ENCODE measurements at places on chromosomes 13 and 19.

DNA sequence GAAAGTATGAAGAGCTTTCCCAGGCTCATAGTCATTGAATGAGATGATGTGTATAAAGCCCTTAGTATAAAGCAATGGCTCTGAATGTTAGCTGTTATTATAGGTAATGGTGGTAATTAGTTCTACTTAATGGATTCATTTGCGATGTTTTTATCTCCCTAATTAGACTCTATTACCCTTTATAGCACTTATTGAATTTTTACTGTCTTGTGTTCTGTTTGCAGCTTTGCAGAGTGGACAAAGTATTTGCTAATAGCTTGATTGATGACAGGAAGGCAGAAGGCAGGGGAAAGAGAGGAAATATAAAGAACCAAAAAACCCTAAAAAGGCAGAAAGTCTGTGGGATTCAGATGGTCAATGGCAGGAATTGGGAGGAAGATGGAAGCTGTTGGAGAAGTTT, 524.4 kb upstream of the SPRY2 start:
- no peak for DNase-seq

DNA sequence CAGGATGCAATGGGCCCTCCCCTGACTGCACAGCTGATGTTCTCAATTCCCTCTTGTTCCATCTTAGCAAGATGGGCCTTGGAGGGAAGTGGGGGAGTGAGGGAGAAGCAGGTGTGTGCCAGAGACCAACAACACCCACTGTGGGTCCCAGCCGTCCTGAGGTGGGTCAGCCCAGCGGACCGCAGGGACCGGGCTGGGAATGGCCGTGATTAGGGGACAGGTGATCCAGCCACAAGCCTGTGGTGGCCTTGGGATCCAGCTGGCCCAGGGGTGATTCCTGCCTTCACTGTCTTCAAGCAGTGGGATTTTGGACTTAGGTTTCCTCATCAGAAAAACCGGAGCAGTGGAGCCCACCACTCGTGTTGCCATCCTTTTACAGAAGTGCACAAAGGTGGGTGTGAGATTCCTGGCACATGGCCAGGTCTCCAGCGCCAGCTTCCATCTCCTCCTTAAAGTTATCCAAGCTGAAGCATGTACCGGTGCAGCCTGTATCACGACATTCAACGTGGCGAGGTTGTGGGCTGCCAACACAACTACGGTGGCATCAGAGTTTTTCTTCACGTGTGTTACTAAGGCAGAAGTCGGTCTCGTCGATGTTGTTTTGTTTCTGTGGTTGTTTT, 9.0 kb upstream of the ATP11A start:
- DNase-seq = no peak

GRCh38 chr19:3054972-3055740, 7.1 kb downstream of the TLE5 start:
- DNase-seq = no peak

- no peak for DNase-seq
Observed at GRCh38 chr13:111547726-111548273, 227.4 kb downstream of the TEX29 start.

GRCh38 chr13:102978168-102978567, 88.0 kb downstream of the SLC10A2 start:
- no peak for DNase-seq

- no peak for DNase-seq
Observed at GRCh38 chr19:5308451-5309437, 31.9 kb downstream of the PTPRS start.

DNA sequence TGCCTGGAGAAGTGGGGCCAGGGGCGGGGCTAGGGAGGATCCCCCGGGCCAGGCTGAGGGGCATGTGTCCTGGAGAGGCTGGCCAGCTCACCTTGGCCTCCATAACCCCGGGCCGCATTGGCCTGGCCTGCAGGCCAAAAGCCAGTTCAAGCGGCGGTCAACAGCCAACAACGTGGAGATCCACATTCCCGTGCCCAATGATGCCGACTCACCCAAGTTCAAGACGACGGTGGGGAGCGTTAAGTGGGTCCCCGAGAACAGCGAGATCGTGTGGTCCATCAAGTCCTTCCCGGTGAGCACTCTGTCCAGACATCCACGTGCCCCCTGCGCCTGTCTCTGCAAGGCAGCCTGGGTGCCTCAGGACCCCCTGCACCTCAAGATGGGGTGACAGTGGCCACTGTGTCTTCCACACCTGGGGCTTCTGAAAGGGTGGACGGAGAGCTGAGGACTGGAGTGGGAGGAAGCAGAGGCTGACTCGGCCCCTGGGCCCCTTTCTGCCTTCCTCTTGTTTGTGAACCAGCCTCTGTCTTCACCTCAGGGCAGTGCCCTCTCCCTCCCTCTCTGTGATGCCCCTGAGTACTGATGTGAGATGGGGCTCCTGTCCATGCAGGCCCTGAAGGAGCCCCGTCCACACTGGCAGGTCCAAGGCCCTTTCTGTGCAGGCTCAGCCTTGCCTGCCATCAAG, 31.1 kb downstream of the AP1M1 start:
- DNase-seq = no peak

DNA sequence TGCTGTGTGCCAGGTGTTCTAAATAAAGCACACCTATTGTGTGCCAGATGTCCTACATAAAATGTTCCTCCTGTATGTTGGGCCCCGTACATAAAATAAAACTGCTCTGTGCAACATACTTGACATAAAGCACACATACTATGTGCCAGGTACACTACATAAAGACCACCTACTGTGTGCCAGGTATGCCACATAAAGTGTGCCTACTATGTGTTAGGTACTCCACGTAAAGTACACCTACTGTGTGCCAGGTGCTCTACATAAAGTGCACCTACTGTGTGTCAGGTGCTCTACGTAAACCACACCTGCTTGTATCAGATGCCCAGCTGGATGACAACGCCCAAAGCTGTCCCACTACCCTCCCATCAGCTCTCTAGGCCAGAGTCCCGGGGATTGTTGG, 5.8 kb upstream of the OR10H5 start:
- no peak for DNase-seq

GRCh38 chr13:94198681-94199080, 280.8 kb downstream of the DCT start:
- DNase-seq = no peak

GRCh38 chr13:24038405-24038804, 122.1 kb upstream of the SPATA13 start:
- no peak for DNase-seq

- DNase-seq = no peak
Observed at GRCh38 chr13:107035778-107036177, 467.8 kb upstream of the ARGLU1 start.

DNA sequence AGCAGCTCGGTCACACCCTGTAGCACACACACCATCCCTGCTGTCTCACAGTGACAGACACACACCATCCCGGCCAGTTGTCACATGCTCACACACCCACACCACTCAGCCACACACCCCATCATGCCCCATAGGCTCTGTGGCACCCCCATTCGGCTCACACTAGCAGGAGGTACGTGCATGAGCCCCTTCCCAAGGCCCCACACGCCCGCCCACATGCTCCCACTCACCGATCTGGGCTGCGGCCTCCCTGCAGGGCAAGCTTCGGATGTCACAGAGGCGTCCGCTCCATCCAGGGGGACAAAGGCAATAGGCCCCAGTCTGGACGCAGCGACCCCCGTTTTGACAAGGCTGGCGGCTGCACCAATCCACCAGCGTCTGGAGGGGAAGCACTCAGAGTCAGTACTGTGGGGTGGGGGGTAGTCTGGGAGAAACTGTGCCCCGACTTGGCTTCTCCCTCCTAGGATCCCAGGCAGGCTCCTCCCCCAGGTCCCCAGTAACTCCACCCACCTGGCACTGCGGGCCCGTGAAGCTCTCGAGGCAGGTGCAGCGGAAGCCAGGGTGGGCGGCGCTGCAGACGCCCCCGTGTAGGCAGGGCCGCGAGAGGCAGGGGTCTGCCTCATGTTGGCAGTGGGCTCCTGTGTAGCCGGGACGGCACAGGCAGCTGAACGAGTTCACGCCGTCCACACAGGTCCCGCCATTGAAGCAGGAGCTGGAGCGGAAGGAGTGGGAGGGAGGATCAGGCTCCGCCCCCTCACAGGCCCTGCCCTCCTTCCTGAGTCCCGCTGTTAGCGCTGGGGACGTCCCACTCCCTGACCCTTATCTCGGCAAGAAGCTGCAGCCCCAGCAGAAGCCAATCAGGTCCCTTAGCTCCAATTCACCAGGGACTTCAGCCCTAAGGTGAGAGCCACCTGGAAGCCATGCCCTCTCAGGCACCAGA, 20.1 kb downstream of the NOTCH3 start:
- no peak for DNase-seq

DNA sequence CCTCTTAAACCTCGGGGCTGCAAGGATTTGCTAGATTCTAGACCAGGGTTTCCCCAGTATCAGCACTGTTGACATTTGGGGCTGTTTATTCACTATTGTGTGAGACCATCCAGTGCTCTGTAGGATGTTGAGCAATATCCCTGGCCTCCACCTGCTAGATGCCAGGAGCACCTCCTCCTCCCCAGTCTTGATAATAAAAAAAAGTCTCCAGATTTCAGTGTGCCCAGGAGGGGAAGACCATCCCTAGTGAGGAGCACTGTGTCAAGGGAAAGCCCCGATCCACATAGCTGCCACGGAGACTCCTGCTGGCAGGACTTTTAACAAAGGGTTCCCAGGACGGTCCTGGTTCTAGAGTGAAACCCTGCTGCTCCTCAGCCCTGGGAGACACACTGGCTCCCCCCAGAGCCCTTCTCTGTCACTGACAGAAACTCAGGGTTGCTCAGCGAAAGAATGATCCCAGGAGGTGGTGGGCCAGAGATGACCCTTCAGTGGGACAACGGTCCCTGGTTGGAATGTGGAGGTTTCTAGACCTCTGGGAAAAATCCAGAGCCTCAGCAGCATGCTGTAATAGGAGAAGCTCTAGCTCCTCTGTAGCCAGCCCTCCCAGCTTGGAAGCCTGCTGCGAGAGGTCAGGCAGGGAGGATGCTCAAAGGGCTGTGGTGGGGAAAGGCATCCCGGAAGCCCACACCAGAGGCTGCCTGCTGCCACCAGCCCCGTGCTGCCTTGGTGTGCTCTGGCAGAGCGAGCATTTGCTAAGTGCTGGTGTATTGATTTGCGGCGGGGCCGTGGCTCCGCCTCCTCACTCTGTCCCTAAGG, 20.3 kb downstream of the LYL1 start:
- DNase-seq = no peak

GRCh38 chr19:43812688-43813087, 10.4 kb upstream of the LYPD5 start:
- no peak for DNase-seq

DNA sequence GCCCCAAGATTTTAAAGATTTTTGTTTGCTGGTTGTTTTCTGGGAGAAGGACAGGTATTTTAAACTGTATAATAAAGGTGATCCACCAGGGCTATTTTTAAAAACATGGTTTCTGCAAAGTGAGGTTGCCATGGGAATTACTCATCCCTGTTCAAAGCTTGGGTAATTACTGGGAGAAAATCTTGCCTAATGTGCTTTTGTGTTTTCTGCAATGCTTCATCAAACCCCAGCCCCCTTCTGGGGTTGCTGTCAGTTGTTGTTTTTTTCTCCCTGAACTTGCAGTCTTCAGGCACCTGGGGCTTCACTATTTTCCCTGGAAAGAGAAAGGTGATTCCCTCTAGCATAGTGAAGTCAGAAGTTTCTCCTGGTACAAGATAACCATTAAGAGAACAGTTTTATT, 277.2 kb downstream of the NALCN start:
- DNase-seq = no peak

DNA sequence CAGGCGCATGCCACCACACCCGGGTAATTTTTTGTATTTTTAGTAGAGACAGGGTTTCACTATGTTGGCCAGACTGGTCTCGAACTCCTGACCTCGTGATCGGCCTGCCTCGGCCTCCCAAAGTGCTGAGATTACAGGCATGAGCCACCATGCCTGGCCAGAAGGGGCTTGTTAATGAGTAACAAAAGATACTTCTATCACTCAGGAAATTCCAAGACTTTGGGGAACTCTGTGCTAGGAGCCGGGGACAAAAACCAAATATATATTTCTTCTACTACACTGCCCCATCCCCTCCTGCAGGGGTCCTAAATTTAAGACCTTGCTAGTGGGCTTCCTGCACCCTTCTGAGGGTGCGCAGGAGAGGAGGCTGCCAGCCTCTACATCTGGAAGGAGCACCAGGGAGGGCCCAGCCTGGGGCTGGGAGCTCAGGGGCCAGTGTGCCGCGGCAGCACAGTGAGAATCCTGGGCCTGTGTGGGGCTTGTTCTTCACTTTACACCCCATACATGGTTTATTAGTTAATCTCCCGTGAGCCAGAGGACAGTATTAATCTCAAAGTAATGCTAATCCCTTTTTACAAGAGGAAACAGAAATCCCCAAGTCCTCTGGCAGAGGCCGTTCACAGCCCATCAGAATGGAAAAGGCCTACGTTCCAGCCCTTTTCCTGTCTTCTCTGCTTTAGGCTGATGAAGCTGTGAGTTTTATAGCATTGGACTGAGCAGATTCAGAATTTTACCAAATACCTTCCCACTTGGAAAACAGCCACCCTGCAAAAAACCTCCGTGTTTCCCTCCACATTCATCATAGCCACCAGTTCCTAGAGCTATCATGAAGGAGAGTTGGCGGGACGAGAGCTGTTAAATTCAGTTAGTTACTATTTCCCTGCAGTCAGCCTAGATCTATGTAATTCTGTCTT, 44.4 kb upstream of the NPAS1 start:
- no peak for DNase-seq

GRCh38 chr13:90154311-90154960, 1193.1 kb upstream of the MIR17HG start:
- no peak for DNase-seq

DNA sequence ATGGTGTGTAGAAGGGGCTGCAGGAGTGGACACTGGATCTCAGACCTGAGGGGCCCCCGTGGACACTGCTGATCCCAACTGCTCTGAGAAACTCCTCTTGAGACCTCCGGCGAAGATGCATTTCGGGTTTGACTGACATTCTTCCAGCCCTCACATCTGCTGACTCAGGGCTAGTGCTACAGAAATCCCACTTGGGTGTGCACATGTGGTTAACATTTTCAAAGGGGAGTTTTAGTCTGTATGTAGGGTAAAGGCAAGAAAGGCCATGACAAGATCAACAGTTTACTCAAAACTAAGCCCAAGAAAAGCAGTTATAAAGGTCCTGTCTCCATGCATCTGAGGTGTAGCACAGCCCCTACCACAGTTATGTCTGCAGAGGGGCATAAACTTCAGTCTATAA, 31.2 kb downstream of the DLEU7 start:
- DNase-seq = no peak

DNA sequence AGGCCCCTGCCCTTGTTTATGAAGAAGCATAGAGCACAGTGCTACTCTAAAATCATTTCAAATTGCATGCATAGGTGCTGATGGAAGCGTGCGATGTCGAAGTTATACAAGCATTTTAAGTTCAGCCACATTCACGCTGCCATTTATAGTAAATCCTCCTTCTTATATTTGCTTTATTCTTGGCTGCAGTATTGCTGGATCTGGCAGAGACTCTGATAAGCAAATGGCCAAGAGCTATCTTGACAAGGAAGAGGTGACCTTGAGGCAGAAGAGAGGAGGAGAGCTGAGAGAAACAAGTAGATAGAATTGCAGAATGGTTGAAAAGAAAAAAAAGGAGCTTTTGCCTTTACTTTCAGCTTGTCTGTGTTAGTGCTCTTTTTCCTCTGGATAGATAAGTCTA, 18.9 kb upstream of the MYO16 start:
- DNase-seq = no peak

- DNase-seq = no peak
Observed at GRCh38 chr13:33514362-33514761, 228.8 kb upstream of the STARD13 start.

Measured in glomerular endothelial cell (primary cell).